ENCODE measurements at places on chromosomes 5 and 9.

DNA sequence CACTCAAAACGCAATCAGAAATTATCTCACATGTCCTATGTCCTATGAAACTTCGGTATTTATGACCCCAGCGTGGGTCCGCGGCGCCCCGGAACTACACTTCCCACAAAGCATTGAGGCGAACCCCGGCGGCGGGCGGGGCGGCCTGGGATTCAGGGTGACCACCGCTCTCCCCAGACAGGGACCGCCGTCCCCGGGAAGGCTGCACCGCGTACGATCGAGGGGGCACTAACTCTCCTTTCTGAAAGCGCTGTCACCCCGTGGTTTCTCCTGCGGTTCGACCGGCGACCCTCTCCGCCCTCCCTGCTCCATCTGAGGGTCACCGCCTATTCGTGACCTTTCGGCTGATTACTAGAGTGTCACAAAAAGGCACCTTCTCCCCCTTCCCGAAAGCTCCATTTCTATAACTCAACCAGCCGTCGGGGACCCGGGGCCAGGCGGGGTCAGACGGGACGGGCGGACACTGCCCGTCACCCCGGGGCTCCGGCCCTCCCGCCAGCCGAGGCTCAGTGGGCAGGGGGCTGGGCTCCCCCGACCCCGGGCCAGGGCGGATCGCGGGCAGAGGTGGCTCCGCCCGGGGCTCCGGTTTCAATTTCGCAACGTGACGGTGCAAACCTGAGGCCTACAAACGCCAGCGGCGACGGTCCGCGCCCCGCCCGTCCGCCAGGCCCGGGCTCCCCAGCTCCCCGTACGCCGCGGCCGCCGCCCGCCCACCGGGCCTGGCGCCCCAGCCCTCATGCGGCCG is 1.3 kb downstream of the ECPAS start:
- no peak for DNase-seq

- no peak for DNase-seq
Observed at GRCh38 chr5:29462241-29462640, 1731.2 kb upstream of the CDH6 start.

DNA sequence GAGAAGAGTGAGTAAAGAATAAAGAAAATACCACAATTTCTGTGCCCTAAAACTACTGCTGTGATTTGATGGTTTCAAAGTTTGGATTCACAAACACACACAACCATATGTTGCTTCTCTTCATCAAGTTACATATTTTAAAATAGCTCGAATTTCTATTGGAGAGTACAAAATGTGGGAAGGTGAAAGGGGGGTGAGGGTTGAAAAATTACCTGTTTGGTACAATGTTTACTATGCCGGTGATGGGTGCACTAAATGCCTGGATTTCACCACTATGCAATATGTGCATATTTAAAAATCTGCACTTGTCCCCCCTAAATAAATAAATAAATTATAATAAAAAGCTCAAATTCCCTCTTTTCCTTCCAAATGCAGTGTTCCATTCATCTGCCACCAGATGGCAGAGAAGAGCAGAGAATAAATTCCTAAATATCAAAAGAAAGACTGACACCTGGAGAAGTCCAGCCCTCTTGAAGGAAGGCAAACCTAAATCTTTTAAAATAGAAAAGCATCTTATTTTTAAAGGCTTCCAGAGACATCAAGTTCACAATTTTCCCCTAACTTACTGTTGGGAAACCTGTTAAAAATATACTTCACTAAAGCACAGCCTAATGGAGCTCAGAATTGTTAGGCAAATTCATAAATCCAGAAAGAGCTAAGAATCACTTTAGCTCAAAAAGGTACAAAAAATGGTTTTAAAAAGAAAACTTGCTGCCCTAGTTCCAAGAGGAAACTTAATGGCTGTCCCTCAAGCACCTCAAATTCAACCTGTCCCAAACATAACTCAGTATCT is 24.8 kb upstream of the HNRNPA0 start:
- peak; percentile 3 for DNase-seq

- DNase-seq = no peak
Observed at GRCh38 chr9:133761641-133762248, 23.6 kb upstream of the SARDH start.

GRCh38 chr5:14351845-14352712 is 208.9 kb downstream of the TRIO start:
- DNase-seq = peak; percentile 23

DNA sequence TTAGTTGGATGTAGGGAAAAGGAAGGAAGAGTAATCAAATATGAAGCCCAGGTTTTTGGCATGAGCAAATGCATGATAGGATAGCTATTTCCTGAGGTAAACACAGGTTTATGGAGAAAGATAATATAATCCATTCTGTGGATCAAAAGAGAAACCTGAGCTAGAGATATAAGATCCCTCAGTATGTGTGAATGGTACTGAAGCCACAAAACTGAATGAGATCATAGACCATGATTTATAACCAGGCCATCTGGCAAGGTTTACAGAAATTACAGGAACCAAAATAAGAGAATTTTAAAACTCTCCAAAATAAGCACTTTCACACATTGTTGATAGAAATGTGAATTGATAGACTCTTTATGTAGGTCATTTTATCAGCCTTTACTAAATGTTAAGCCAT is 28.7 kb upstream of the ECM2 start:
- no peak for DNase-seq
